ENCODE measurements at places on chromosomes 5 and 9. TPM values are rescaled to one million over a fixed set of nuclear protein-coding genes. Genes with fewer than 3 reads are reported as not detected.

SLIT3 gene
- 2.1 TPM for total RNA-seq

LIX1 gene
- not detected for total RNA-seq

ARL14EPL gene
- total RNA-seq = not detected

SLC25A2 gene
- 0.69 TPM for total RNA-seq

TRIM36 gene
- total RNA-seq = 1.4 TPM

PDE6A gene
- not detected for total RNA-seq

CDX1 gene
- 0.16 TPM for total RNA-seq

All from pancreas (tissue), 10 donors.